ENCODE measurements at places on chromosomes 4 and X. TPM values are rescaled to one million over a fixed set of nuclear protein-coding genes. Genes with fewer than 3 reads are reported as not detected.

DNA sequence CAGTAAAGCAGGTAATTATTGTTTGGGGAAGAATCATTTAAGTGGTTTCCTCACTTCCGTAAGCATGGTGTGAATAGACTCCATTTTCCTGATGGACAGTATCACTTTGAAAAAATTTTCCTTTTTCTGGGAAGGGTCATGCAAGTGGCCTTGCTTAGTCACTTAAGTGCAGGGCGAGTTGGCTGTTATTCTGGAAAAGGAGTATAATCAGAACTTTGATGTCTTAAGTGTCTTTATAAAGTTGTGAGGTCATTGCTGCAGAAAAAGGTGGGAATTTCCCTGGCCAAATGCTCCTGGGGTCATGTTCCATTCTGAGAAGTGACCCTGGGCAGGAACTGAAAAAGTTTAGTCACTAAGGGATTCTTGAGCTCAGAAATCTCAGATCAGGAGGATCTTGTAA, 146.1 kb upstream of the OTUD4 start:
- H3K36me3 ChIP-seq: no peaks in the 10 kb centered on the region
- no peak overlapping the region for H3K4me3 ChIP-seq
- no peak overlapping the region for H3K27ac ChIP-seq
- no peak for DNase-seq
- H3K27me3 ChIP-seq: no peaks in the 10 kb centered on the region
- H3K4me1 ChIP-seq: no peaks in the 10 kb centered on the region

GRCh38 chr4:8555716-8556115, 24.5 kb upstream of the GPR78 start:
- H3K27ac ChIP-seq: no peak overlapping the region
- H3K4me1 ChIP-seq: peaks cover 3% of the 10 kb centered on the region
- DNase-seq: no peak
- H3K36me3 ChIP-seq: no peaks in the 10 kb centered on the region
- no peak overlapping the region for H3K4me3 ChIP-seq

- no peak overlapping the region for H3K27ac ChIP-seq
- H3K4me3 ChIP-seq: no peak overlapping the region
- no peaks in the 10 kb centered on the region for H3K4me1 ChIP-seq
These were observed 151.7 kb upstream of the TBL1X start for GRCh38 chrX:9312922-9313867.

Gene SORCS2
- total RNA-seq: 13.4 TPM

DNA sequence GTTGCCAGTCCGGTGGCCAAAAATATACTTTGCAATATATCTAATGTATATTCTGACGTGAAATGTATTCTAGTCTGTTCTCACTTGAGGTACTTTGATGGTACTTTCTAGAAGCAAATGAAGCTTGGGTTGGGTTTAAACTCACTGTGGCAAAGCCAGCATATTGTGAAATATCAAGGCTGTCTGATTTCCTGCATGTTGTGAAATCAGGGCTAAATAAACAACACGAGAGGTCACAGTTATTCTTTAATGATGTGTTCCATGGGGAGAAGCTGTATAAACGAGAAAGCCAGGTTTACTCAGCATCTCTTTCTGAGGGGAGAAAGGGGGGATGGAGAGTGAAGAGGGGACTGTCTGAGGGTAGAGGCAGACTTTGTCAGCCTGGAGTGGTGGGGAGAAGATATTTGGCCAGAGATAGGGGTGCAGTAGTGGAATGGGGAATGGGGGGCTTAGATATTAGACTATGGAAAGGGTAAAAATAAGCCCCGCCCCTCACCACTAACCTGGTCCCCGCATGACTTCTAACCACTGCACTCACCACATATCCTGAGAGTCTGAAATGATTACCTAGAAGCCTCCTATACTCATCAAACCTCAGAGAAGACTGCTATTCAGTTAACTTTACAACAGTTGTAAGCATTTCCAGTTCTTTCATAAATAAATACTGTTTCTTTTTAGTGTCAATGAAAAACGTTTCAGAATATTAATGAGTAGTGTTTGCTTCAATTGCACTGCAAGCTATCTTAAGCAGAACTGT, 5.9 kb upstream of the SCARB2 start:
- H3K4me3 ChIP-seq: no peak overlapping the region
- H3K27me3 ChIP-seq: no peaks in the 10 kb centered on the region
- DNase-seq: no peak
- no peak overlapping the region for H3K27ac ChIP-seq

GRCh38 chrX:37776987-37777325, 2.9 kb upstream of the CYBB start:
- no peak overlapping the region for H3K27ac ChIP-seq
- no peak for DNase-seq
- no peaks in the 10 kb centered on the region for H3K4me1 ChIP-seq
- no peak overlapping the region for H3K4me3 ChIP-seq
- H3K36me3 ChIP-seq: no peaks in the 10 kb centered on the region
- H3K27me3 ChIP-seq: no peaks in the 10 kb centered on the region

Gene SCFD2
- total RNA-seq: 11.2 TPM

Gene NXF2B
- 0.64 TPM for total RNA-seq

Gene PAGE2
- not detected for total RNA-seq

- H3K27ac ChIP-seq: no peak overlapping the region
- H3K4me1 ChIP-seq: no peaks in the 10 kb centered on the region
- H3K27me3 ChIP-seq: no peaks in the 10 kb centered on the region
- no peaks in the 10 kb centered on the region for H3K36me3 ChIP-seq
- no peak overlapping the region for H3K4me3 ChIP-seq
These were observed 141.6 kb downstream of the IL1RAPL2 start for GRCh38 chrX:104707572-104707971.

Gene AMTN
- total RNA-seq: not detected

DNA sequence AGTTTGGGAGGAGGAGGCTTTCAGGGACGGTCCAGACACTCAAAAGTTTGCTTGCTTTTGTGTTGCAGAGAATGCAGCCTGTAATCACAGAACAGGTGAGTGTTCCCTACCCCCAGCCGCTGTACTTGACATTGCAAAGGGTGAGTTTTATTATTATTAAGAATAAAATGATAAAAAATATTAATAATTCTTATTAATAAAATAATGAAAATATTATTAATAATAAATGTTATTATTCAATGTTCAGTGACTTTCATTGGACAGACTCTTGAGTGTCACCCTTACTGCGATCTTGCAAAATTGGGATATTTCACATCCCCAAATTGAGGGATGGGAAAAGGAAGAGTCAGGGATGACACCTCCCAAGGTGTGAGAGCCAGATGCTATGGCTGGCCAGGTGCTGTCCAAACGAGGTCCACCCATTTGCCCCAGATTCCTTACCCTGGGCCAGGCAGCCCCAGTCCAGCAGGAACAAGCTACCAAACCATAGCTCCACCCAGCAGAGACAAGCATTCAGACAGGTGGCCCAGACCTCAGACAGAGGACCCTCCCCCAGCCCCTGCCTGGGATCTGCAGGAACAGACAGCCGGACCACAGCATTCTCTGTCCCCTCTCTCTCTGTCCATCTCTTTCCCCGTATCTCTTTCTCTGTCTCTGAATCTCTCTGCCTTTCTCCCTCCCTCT, 22.4 kb downstream of the IL3RA start:
- peaks cover 6% of the 10 kb centered on the region for H3K36me3 ChIP-seq
- no peak overlapping the region for H3K4me3 ChIP-seq
- no peak for DNase-seq

DNA sequence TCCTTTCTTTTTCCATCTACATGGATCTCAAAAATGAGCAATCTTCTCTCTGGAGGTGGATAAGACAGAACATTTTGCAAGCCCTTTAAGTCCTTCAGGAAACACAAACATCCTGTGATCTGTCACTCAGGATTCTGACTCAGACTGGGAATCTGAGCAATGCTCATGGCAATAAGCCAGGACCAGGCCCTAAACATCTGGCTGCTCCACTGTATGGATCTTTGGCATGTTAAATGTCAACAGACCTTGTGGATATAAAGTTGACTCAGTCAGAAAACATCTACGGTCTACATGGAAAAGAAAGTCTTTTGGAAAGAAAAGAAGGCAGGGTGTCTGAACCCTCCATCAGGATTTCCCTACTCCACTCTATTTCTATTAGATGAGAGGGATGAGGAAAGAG, 17.8 kb upstream of the CHIC2 start:
- H3K27ac ChIP-seq: no peak overlapping the region
- H3K4me1 ChIP-seq: no peaks in the 10 kb centered on the region
- no peak for DNase-seq
- H3K36me3 ChIP-seq: no peaks in the 10 kb centered on the region

- H3K4me1 ChIP-seq: peaks cover 35% of the 10 kb centered on the region
- H3K27me3 ChIP-seq: no peaks in the 10 kb centered on the region
- no peak overlapping the region for H3K4me3 ChIP-seq
- peaks cover 4% of the 10 kb centered on the region for H3K36me3 ChIP-seq
- DNase-seq: no peak
These were observed 12.4 kb downstream of the SHROOM3 start for GRCh38 chr4:76447393-76447851.

GRCh38 chr4:159416996-159417395, 314.1 kb downstream of the RAPGEF2 start:
- DNase-seq: no peak
- H3K27ac ChIP-seq: no peak overlapping the region
- no peaks in the 10 kb centered on the region for H3K36me3 ChIP-seq
- no peaks in the 10 kb centered on the region for H3K27me3 ChIP-seq
- no peak overlapping the region for H3K4me3 ChIP-seq

- peaks cover 12% of the 10 kb centered on the region for H3K4me1 ChIP-seq
- H3K27me3 ChIP-seq: peaks cover 55% of the 10 kb centered on the region
- H3K4me3 ChIP-seq: no peak overlapping the region
- no peak for DNase-seq
These were observed 10.2 kb upstream of the SFRP2 start for GRCh38 chr4:153798901-153799693.

DNA sequence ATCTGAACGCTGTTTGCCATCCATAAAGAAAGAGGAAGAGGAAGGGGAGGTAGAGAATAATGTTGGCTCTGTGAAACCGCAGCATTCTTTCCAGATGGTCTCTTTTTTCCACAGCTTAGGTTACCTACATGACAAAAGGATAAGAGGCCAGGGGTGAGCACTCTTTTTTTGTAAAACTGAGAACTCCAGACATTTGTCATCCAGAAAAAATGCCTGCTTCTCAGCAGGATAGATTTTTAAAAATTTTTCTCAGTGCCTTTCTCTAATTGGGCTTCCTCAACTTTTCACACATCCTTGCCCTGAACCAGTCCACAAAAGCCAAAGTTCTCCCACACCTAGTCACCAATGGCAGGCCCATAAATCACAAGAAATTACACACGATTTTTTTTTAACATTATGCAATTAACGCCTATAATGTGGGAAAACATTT, 158.1 kb upstream of the TENM3 start:
- no peaks in the 10 kb centered on the region for H3K27me3 ChIP-seq
- H3K27ac ChIP-seq: no peak overlapping the region
- H3K4me3 ChIP-seq: no peak overlapping the region
- no peak for DNase-seq
- no peaks in the 10 kb centered on the region for H3K36me3 ChIP-seq

DNA sequence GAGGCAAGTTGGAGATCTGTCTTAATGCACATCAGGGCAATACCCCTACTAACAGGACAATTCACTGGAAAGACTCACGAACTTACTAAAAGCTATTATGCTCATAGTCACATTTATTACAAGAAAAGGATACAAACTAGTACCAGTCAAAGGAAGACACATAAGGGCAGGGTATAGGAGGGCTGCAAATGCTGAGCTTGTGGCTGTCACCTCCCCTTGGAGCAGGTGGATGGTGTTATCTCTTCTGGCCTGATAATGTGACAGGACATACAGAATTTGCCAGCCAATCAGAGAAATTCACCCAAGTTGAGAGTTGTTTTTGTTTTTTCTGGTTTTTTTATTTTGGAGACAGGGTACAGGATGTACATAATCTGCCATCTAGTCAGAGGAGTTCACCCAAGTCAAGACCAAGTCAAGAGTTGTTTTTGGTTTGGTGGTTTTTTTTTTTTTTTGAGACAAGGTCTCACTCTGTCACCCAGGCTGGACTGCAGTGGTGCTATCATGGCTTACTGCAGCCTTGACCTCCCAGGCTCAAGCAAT, 8.8 kb downstream of the HERC5 start:
- H3K4me3 ChIP-seq: no peak overlapping the region
- H3K27me3 ChIP-seq: peaks cover 6% of the 10 kb centered on the region
- no peak overlapping the region for H3K27ac ChIP-seq
- no peaks in the 10 kb centered on the region for H3K36me3 ChIP-seq

Data from type B pancreatic cell (in vitro differentiated cells).